ENCODE measurements at places on chromosomes 16 and 17.

DNA sequence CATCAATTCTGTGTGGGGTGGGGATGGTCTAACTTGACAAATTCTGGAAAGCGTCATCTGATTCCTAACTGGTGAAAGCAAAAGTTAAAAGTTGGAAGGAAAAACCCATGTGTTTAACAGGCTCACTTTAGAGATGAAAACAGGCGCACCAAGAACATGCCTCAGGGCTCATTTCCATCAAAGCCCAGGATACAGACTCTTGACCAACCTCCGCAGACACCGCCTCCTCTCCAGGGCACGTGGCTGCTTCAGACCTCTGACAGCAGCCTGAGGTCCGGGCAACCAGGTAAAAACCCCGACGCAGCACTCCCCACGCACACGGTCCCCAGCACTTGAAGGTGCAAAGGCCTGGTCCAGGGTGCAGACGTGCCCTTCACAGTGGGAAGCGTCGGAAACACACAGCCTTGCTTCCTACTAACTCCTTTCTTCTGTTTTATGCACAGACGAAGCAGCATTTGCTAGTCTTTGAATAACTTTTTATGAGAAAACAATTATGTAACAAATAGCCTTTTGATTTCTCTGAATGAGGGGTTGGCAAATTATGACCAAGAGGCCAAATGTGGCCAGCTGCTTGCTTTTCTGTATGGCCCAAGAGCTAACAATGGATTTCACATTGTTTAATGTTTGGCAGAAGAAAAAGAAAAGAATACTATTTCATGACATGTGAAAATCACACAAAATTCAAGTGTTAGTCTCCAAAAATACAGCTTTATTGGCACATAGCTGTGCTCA, 44.2 kb upstream of the TRAP1 start:
- no peak for DNase-seq

- no peak for DNase-seq
Measured at GRCh38 chr16:31071861-31072260, 2.2 kb downstream of the ZNF668 start.

DNA sequence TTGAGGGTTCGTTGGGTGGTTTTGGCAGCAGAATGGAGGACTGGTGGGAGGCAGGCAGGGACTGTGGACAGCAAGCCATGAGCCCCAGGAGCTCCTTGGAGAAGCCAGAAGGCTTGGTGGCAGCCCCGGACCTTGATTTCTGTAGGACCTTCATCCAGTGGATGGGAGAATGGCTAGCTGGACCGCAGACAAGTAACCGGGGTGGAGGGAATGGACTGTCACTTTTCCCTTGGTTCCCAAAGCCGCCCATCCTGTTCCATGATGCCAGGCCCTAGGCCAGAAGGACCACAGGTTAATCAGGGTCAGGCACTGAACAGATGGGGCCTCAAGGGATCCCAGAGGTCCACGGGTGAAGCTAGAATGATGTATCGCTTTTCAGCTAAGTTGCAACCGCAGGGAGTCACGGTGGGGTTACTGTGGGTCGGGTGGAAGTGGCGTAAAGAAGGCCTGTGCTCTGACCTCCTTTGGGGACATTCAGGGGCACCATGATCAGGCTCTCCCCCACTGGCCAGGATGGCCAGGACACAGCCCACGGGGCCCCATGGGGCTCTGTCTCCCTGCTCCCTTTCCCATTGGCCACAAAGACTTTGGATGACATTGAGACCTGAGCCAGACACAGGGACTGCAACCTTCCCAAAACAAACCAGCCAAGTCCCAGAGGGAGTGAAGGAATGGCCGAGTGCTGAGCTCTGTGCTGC, 66.9 kb upstream of the MRTFB start:
- no peak for DNase-seq

- DNase-seq = no peak
Measured at GRCh38 chr16:80664786-80665185, 124.0 kb downstream of the DYNLRB2 start.

DNA sequence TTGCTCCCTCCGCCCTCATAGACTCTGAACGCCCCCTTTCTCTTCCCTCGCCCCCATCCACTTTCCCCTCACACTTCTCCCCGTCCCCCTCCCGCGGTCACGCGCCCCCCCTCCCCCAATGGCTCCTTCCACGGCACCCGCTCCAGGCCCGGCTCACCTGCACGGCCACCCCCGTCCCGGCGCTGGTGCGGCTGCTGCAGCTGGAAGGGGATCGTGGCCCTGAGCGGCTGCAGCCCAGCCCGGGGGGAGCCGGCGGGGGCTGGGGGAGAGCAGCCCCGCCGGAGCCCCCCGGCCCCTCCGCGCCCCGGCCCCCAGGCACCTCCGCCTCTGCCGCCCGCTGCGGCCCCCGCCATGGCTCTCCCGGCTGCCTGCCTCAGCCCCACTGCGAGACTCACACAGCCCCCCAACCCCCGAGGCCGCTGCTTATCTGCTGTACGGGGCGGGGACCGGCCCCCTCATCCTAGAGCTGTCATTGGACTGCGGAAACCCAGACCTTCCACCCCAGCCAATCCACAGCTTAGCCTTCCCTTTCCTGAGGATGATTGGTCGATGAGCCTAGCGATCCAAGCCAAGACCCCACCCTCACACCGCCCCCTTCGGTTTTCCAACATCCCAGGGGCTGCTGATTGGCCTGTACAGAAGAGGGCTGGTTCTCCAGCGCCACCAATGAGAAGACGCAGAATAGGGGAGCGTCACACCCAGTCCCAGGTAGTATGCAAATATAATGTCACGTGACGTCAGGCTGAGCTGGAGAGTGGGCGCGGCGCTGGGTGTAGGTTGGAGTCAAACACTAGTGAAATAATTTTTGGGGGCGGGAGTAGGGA, at the start of gene FAM117A:
Gene FAM117A (minus strand): TSS at position 397 of the 824 bp plus-strand sequence. CDS start 44 bp downstream, at position 353.
- peak; percentile 98 for DNase-seq

GRCh38 chr17:49787884-49788477, 500 bp upstream of the KAT7 start:
- DNase-seq = peak; percentile 27
